ENCODE measurements at places on chromosomes 16 and 17.

GRCh38 chr16:18582902-18583301 is 21.0 kb upstream of the NOMO2 start:
- no peak overlapping the region for H3K4me3 ChIP-seq
- no peaks in the 10 kb centered on the region for H3K27me3 ChIP-seq
- no peak overlapping the region for H3K27ac ChIP-seq
- no peak for DNase-seq

- peak overlapping the region; percentile 87 for H3K4me3 ChIP-seq
- H3K36me3 ChIP-seq: no peaks in the 10 kb centered on the region
- peak; percentile 90 for DNase-seq
Measured at GRCh38 chr16:71426069-71426879, 15.6 kb downstream of the TLE7 start.

GRCh38 chr17:79789943-79790804 is 6.7 kb downstream of the CBX8 start:
- no peak overlapping the region for H3K27ac ChIP-seq
- peaks cover 25% of the 10 kb centered on the region for H3K36me3 ChIP-seq
- H3K27me3 ChIP-seq: peaks cover 35% of the 10 kb centered on the region
- H3K4me1 ChIP-seq: peaks cover 55% of the 10 kb centered on the region

GRCh38 chr16:88058136-88058535 is 106.9 kb downstream of the BANP start:
- no peak for DNase-seq
- peaks cover 4% of the 10 kb centered on the region for H3K36me3 ChIP-seq
- no peak overlapping the region for H3K4me3 ChIP-seq
- no peaks in the 10 kb centered on the region for H3K27me3 ChIP-seq
- peaks cover 17% of the 10 kb centered on the region for H3K4me1 ChIP-seq

DNA sequence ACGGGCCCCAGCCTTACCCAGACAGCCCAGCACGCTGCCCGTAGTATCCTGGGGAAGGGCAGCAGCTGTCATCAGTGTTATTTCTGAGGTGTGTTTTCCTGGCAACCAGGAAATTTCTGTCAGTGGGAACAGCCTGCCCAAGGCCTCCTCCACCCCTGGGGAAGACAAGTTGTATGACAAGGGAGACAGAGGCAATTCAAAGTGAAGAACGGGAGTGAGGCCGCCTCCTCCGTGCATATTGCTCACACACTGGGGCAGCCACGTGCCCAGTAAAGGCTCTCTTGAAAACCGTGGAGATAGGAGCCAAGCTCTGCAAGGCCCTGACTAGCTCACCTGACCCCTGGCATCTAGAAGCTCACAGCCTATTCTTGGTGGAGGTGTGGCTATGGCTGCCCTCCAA is 57.6 kb downstream of the RAI1 start:
- H3K27me3 ChIP-seq: no peaks in the 10 kb centered on the region
- H3K36me3 ChIP-seq: peaks cover 12% of the 10 kb centered on the region
- peaks cover 37% of the 10 kb centered on the region for H3K4me1 ChIP-seq
- no peak overlapping the region for H3K27ac ChIP-seq
- no peak overlapping the region for H3K4me3 ChIP-seq
- no peak for DNase-seq

- H3K27ac ChIP-seq: peak overlapping the region; percentile 58
- H3K36me3 ChIP-seq: peaks cover 99% of the 10 kb centered on the region
- H3K27me3 ChIP-seq: no peaks in the 10 kb centered on the region
- peak; percentile 21 for DNase-seq
Measured at GRCh38 chr17:1880851-1881630, 51.2 kb downstream of the RPA1 start.

GRCh38 chr17:57900991-57901743 is 51.3 kb upstream of the MRPS23 start:
- H3K4me3 ChIP-seq: no peak overlapping the region
- peaks cover 2% of the 10 kb centered on the region for H3K36me3 ChIP-seq
- no peaks in the 10 kb centered on the region for H3K27me3 ChIP-seq
- no peak for DNase-seq
- peaks cover 43% of the 10 kb centered on the region for H3K4me1 ChIP-seq

DNA sequence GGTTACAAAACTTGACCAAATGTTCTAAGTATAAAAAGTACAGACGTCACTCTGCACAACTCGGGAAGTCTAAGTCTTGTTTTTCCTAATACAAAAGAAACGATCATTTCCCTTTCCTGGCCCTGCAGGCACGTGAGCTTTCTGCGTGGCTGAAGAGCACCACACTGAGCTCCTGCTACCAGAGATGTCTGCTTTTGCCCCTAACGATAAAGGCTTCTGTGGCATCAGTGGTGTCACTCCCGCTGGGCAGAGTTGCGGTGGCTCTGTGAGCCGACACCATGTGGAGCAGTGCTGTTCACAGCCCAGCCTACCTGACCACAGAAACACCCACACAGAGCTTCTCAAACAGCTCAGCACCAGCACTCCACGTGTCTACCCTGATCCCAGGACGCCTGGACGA is 20.5 kb downstream of the EMC8 start:
- H3K27me3 ChIP-seq: no peaks in the 10 kb centered on the region
- no peak overlapping the region for H3K4me3 ChIP-seq
- peaks cover 30% of the 10 kb centered on the region for H3K36me3 ChIP-seq
- no peak overlapping the region for H3K27ac ChIP-seq

DNA sequence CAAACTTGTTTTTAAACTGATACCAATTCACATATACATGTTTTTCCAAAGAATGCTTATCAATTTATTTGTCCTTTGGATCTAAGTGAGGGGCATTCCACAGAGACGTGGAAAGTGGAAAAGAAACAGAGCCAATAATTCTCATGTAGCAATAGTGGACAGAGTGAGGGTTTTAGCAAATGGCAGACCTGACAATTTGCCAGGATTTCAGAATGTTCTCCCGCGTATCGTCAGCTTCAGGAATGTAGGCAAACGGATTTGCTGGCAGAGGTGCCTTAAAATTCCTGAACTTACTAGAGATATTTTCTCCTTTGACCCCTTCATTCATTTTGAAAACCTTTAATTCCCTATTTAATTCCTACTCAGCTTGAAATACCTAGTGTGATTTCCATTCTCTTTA is 193.4 kb upstream of the CPHXL start:
- H3K4me1 ChIP-seq: no peaks in the 10 kb centered on the region
- H3K4me3 ChIP-seq: no peak overlapping the region
- no peaks in the 10 kb centered on the region for H3K36me3 ChIP-seq
- DNase-seq: no peak

- no peak overlapping the region for H3K27ac ChIP-seq
- no peak for DNase-seq
- H3K4me3 ChIP-seq: no peak overlapping the region
Measured at GRCh38 chr17:15436473-15437302, 30.7 kb downstream of the CDRT4 start.

DNA sequence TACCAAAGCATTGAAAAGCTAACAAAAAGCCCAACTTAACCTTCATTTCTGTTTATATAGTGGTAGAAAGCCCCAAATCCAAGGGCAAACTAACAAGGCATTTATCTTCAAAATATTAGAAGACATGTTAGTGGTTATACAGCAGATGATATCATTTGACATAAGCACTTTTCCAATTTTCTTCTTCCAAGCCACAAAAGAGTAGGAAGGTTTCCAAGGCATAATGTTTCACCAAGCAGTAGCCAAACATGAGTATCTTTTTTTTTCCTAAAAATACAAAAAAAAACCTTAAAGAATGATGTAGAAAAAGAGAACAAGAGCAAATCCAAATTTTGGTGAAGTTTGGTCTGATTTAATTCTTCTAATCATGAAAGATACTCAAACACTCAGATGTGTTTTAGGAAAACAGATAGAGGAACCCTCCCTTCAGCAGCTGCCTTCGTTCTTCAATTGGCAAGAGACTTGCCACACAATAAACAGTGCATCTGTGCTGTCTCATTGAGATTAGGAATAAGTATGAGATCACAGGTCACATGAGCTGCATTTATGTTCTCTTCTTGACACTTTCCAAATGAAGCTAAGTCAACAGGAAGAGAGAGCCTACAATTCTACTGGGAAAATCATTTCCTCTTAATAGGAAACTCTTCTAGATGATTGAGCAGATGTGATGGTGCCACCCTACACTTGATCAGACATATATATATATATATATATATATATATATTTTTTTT is 106.7 kb downstream of the TTC19 start:
- peaks cover 6% of the 10 kb centered on the region for H3K36me3 ChIP-seq
- no peaks in the 10 kb centered on the region for H3K27me3 ChIP-seq
- H3K4me1 ChIP-seq: no peaks in the 10 kb centered on the region
- H3K4me3 ChIP-seq: no peak overlapping the region
- no peak for DNase-seq
- H3K27ac ChIP-seq: no peak overlapping the region

DNA sequence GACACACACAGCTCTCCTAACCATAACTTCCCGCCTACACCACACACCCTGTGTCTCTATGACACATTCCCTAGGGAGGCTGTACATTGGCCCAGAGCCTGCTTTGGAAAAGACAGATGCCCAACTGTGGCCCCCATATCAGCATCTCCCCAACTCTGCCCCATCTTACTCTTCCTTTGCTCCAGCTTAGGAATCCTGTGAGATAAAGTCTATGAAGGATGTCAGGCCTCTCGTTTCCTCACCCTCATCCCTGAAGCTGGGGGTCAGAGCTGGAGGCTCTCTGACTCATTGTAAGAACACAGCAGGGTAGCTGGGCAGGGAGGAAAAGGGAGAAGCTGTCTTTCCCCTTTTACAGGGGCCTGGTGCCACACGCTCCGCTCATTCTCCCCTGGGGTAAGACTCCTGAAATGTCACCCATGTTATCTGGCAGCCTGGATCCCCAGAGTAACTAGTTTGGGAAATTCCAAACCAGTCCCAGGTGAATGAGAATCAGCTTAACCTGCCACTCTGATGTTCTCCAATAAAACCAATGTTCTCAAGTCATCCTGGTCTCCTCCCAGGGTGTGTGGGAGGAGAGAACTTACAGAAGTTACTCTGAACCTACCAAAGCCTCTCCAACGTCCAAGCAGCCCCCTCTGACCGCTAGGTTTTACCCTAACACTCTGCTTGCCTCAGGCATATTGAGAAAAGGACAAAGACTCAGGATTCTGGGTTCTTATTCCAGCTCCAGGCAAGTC is 2.8 kb downstream of the RAPGEFL1 start:
- no peak for DNase-seq
- peaks cover 43% of the 10 kb centered on the region for H3K36me3 ChIP-seq
- no peak overlapping the region for H3K4me3 ChIP-seq
- no peak overlapping the region for H3K27ac ChIP-seq
- no peaks in the 10 kb centered on the region for H3K27me3 ChIP-seq
